Activated CD4-positive, alpha-beta memory T cell treated with anti-CD3 and anti-CD28 coated beads, Interleukin-2, amount 10 ng/mL, durations not matched to agents 7 days and 5 days (primary cell): ENCODE measurements at places on chromosomes 2 and 18. TPM values are rescaled to one million over a fixed set of nuclear protein-coding genes. Genes with fewer than 3 reads are reported as not detected.

DNA sequence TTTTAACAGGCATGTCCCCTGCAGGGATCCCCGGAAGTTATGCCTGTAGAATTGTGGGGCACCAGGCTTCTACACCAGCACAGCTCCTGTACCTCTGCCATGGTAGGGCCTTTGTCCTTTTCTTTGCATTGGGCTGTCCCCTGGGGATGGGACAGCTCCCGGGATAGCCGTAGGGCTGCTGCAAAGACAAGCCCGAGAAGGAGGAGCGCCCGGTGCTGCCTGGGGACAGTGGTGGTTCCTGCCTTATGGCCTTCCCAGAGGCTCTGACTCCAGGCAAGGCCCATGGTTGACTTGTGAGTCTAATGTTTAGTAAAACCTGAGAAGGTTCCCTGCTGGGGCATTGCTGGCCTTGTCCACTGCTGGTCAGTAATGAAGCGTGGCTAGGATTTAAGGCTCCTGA is 30.9 kb downstream of the TMEM37 start:
- peaks cover 4% of the 10 kb centered on the region for H3K27me3 ChIP-seq
- no peak overlapping the region for H3K27ac ChIP-seq
- H3K36me3 ChIP-seq = no peaks in the 10 kb centered on the region
- no peak overlapping the region for H3K4me3 ChIP-seq

DNA sequence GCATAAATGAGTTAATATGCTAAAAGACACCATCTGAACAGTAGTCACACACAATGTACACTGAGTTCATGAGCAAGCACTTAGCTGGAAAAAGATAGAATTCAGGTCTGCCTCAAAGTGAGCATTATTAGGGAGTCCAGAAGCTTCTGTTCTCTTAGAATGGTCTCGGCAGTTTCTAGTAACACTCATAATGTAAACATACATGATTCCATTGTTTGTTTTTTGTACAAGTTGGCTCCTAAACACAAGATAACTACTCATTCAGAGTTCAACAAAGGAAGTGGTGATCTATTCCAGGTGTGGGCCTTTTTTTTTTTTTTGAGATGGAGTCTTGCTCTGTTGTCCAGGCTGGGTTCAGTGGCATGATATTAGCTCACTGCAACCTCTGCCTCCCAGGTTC is 66.2 kb downstream of the ESCO1 start:
- H3K36me3 ChIP-seq = peaks cover 41% of the 10 kb centered on the region
- H3K4me1 ChIP-seq = no peaks in the 10 kb centered on the region
- H3K27ac ChIP-seq = no peak overlapping the region
- no peak for DNase-seq

DNA sequence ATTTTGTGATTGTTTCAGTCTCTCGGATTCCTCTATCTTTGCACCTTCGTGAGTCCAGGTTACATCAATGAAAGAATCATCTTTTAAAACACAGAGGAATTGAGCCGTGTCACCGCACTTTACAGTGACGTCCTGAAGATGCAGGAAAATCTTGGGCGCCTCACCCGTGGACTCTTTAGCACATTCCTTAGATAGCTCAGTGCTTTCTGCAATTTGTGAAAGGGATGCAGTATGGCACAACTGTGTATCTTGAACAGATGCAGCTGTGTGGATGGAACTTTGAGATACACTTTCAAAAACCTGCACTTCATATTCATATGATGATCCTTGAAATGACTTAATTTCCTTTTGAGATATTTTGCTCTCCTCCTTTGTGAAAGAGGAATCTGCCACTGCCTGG is 50.9 kb downstream of the TTN start:
- H3K36me3 ChIP-seq = no peaks in the 10 kb centered on the region
- H3K4me1 ChIP-seq = no peaks in the 10 kb centered on the region
- no peak overlapping the region for H3K4me3 ChIP-seq

- DNase-seq = no peak
- H3K4me3 ChIP-seq = no peak overlapping the region
- H3K36me3 ChIP-seq = no peaks in the 10 kb centered on the region
- H3K27me3 ChIP-seq = peaks cover 28% of the 10 kb centered on the region
Observed at GRCh38 chr2:100344433-100344832, 22.1 kb upstream of the LONRF2 start.

DNA sequence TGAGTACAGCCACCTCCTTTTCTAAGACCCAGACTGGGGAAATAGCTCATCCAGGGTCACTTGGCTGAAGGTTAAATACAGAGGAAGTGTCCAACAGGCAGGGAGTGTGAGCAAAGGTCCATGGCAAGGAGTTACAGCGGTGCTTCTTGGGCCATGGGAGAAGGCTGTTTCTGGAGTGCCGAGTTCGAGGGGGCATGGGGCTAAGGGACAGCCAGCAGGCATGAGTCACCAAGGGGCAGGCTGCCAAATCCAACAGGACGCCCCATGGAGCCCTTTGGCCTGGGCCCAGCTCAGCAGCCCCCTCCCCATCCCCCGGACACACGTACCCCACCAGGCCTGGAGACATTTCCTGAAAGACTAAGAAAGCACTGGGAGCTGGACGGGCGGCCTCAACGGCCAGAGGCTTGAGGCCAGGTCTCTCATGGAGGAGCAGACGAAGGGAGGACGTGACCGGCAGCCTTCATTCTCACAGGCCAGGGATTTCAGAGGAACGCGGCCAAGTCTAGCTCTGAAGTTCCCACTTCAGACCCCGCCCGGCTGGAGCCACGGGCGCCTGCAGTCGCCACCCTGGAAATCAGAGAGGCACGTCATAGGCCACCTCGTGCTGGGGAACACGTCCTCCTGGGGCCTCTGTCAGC is 160.4 kb downstream of the SMAD7 start:
- no peak overlapping the region for H3K4me3 ChIP-seq
- peaks cover 5% of the 10 kb centered on the region for H3K27me3 ChIP-seq
- H3K4me1 ChIP-seq = peaks cover 21% of the 10 kb centered on the region

- H3K4me1 ChIP-seq = peaks cover 55% of the 10 kb centered on the region
- peak; percentile 26 for DNase-seq
- H3K36me3 ChIP-seq = peaks cover 35% of the 10 kb centered on the region
- H3K27me3 ChIP-seq = no peaks in the 10 kb centered on the region
Observed at GRCh38 chr2:190678444-190679162, 29.7 kb downstream of the NAB1 start.

Gene BUB1
- total RNA-seq = 114 TPM

DNA sequence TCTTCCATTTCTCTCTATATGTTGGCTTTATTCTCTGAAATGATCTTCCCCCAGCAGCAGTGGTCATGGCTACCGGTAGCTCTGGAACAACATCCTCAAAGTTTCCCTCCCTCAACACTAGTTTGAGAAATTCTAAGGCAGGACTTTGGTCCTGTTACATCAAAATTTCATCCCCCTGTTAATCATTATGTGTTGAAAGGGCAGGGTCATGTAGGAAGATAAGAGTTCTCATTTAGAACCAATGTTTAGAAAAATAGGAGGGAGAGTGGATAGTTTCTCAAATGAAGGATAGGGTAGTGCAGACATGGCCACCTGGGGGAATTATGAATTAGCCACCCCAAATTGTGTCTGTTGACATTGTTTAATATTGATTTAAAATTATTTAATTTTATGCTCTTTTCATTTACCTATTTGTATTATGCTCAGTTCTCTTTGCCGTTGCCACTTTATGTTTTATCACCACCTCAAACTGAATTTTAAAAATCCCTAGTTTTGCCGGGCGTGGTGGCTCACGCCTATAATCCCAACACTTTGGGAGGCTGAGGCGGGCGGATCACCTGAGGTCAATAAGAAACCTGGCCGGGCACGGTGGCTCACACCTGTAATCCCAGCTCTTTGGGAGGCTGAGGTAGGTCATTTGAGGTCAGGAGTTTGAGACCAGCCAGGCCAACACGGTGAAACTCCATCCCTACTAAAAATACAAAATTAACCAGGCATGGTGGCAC is 22.3 kb downstream of the EML4 start:
- no peak for DNase-seq
- peaks cover 47% of the 10 kb centered on the region for H3K4me1 ChIP-seq
- H3K4me3 ChIP-seq = no peak overlapping the region
- no peak overlapping the region for H3K27ac ChIP-seq
- H3K27me3 ChIP-seq = no peaks in the 10 kb centered on the region

Gene STK39
- total RNA-seq = 45.5 TPM

DNA sequence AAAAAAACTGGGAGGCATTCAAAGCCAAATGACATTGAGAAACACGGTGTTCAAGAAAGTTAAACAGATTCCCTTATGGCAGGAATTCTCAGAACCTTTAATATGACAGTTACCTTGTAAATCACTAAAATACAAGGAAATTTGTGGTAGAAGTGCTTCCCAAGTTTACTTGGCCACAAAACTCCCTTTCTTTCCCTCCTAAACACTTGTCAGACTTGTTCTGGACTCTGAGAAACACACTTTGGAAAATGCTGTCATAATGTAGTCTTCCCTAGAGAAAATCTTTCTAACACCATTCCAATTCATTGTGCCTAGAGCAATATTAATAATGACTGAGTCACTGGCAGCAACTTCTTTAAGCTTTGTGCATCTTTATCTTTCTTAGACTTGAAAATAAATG is 140.4 kb downstream of the ANKRD44 start:
- peaks cover 16% of the 10 kb centered on the region for H3K36me3 ChIP-seq
- H3K27ac ChIP-seq = no peak overlapping the region
- no peak overlapping the region for H3K4me3 ChIP-seq
- peaks cover 30% of the 10 kb centered on the region for H3K4me1 ChIP-seq

DNA sequence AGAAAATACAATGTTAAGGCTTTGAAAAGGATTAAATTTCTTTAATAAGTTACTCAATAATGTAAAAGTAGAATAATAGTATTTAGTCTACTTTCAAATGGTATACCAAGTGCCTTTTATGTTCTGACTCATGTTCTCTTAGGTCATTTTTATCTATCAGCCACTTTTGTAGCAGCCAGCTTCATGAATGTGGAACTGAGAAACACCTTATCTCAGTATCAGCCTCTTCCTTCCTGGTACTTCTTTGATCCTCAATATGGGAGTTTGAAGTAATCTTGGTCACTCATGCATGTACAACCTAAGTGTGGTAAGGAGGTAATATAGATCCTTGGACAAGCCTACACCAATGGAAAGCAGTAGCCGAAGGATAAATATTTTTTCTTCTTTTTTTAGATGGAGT is 180.4 kb upstream of the NRXN1 start:
- H3K36me3 ChIP-seq = no peaks in the 10 kb centered on the region
- H3K4me3 ChIP-seq = no peak overlapping the region
- H3K27me3 ChIP-seq = no peaks in the 10 kb centered on the region

GRCh38 chr2:158580760-158581159 is 124.0 kb downstream of the PKP4 start:
- H3K36me3 ChIP-seq = peaks cover 5% of the 10 kb centered on the region
- H3K4me3 ChIP-seq = no peak overlapping the region
- no peak overlapping the region for H3K27ac ChIP-seq

DNA sequence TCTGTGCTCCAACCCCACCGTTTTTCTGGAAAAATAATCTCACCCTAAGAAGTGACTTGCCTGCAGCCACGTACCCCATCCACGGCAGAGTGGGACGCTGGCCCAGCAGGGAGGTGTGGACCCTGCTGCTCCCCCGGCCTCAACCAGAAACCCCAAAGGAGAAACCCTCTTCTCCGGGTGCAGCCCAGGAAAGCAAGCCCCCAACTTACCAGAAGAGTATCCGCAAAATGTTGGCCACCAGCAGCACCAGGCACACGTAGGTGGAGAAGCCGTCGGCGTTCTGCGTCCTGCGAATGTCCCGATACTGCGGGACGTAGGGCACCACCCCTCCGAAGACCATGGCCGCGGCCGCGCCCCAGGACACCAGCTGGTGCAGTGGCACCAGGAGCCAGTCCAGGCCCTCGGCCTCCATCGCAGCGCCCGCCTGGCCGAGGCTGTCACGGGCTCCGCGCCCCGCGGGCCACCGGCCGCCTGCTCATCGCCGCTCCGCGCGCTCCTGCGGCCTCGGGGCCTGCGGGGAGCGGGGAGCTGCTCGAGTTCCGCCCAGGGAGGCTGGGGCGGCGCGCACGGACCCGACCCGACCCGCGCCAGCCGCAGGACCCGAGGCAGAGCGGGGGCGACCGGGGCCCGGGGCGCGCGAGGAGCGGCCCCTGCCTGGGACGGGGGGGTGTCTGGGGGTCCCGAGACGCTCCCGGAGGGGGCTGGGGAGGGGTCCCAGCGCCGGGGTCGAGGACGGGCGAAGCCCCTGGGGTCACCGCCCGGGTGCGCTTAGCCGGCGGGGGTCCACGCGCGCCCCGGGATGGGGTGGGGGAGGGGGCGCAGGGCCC is 725 bp downstream of the SLC66A2 start:
- peak overlapping the region; percentile 42 for H3K27ac ChIP-seq
- H3K4me1 ChIP-seq = peaks cover 23% of the 10 kb centered on the region
- no peak for DNase-seq
- H3K4me3 ChIP-seq = peak overlapping the region; percentile 82
- H3K36me3 ChIP-seq = peaks cover 12% of the 10 kb centered on the region

DNA sequence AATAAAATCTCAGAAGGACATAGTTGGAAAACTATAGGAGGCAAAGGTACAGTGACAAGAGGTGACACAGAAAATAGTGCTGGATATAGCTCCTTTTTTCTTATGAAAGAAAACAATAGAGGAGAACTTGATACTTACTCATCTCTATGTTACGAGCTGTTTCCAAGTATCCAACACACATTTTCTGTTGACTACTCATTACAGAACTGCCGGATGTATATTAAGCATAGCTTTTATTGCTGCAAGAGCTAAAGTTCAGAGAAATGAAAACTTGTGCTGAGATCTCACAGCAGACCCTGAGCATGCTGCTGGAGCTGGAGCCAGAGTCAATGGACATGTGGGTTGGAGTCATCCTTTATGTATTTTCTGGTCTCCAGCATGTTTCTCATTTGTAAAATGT is 210.0 kb upstream of the NT5C1B start:
- no peaks in the 10 kb centered on the region for H3K36me3 ChIP-seq

DNA sequence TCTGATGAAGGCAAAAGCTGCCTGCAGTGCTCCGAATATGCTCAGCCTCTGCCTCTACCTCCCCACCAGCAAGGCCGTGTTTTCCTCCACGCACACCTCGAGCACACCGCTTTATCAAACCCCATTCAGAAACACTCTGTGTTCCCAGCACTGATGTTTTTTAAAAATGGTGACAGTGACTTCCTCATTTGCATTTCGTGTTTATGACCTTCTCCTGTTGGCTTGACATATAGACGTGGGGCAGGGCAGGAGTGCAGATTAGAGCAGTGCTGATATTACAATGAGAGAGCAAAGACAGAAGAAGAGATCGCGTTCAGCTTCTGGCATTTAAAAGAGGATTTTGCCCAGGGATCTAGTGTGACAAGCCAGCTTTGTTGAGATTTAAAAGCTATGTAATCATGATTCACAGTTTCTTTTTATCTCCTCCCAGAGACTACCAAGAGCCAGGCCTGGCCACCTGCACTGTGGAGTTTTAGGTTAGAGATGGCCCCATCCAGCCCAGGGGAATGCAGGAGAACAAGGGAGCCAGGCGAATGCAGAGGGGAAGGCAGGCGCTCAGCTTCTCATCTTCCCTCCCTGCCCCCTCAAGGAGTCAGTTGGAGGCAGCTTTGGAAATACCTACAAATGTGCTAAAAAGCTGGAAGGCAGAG is 61.5 kb upstream of the NEDD4L start:
- H3K4me3 ChIP-seq = no peak overlapping the region
- H3K27me3 ChIP-seq = peaks cover 5% of the 10 kb centered on the region
- H3K36me3 ChIP-seq = no peaks in the 10 kb centered on the region
- H3K4me1 ChIP-seq = no peaks in the 10 kb centered on the region

Gene TMEM198
- 1.0 TPM for total RNA-seq

GRCh38 chr18:3071676-3072075 is 58.7 kb upstream of the LPIN2 start:
- no peaks in the 10 kb centered on the region for H3K36me3 ChIP-seq
- no peak overlapping the region for H3K27ac ChIP-seq
- no peak overlapping the region for H3K4me3 ChIP-seq
- H3K27me3 ChIP-seq = no peaks in the 10 kb centered on the region

Gene DYNAP
- not detected for total RNA-seq

Gene MC4R
- not detected for total RNA-seq

Gene PRLH
- total RNA-seq = not detected

Gene ALLC
- total RNA-seq = not detected

Gene CNDP1
- total RNA-seq = not detected
